Activated T-helper 1 cell treated with anti-CD3 and anti-CD28 coated beads, Interleukin-2, amount 50 U/mL, for 16 hours (primary cell): ENCODE measurements at places on chromosomes 12 and 14.

DNA sequence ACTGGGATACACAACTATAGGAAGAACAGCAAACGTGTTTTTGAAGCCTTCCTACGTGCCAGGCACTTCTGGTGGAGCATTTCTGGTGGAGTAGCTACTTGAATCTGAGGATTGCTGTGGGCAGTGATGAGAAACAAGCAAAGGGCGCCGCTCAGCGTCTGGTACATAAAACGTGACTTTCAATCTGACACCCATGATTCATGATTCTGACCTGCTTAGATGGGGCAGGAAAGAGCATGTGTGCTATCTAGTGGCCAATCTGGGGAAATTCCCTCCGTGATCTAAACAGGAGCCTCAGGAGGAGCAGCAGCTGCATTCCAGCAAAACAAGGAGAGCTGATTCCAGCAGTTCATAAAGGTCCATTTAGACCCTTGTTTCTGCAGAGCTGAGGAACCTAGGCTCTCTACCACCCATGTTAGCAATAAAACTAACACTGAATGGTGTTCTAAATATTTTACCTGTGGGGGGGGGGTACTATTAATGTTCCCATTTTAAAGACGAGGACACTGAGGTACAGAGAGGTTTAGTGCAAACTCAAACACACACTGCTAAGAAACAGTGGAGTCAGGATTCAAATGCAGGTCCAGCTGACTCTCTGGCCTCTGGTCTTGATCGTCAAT is 37.8 kb downstream of the PAH start:
- no peak for DNase-seq

DNA sequence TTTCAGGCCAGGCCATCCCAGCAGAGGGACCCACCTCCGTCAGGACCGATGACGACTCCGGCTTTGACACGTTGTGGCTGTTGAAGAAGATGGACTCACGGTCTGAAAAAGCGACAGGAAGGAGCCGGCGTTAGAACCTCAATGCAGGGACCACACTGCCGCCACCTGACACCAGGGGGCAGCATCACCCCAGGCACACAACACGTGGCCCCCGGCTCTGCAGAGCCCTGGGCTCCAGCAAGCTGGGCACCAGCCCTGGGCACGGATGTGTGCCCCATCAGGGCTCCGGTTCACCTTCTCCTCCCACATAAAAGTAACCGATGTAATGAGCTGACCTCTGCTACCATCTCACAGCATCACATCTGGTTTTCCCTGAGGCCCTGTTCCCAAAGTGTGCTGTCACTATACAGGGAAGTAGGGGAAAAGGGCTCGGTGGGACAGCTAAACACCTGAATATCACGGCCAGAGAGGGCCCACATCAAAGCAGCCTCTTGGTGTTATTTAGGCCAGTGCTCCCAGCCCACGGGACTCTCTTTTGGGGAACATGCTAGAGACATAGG is 29.0 kb downstream of the CHGA start:
- DNase-seq, result peak; percentile 63

- DNase-seq, result no peak
Observed at GRCh38 chr12:53493610-53494391, 5.5 kb downstream of the MAP3K12 start.

GRCh38 chr14:106200541-106201315 is 674.3 kb downstream of the TMEM121 start:
- DNase-seq, result no peak

DNA sequence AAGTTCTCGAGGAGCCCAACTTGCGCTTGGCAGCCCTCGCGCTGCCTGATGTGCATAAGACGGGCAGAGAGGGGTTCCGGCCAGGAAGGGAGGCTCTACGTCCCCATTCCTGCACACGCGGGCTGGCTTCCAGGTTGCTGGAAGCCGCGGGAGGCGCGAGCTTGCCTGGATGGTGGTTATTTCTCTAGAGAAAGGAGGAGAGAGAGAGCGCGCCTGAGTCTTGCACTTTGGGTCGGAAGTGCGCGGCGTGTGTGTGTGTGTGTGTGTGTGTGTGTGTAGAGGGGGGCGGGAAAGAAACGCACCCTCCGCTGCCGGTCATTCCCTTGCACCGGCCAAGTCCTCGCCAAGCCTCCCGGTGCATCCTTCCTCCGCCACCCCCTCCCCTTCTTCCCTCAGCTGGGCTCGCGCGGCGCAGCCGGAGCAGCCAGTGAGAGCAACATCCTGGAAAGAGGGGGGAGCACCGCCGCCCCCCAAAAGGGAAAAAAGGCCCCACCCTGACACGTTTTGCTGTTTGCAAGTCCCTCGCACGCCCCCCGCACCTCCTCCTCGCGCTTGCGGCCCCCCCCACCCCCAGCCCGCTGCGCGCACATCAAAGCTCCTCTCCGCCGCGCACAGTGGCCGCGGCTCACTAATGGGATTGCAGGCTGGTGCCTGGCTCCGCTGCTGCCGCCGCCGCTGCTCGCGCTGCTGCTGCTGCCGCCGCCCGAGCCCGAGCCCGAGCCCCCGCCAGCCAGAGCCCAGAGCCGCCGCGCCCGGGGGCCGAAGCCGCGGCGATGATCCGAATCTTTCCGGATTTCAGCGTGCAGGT is 4.4 kb upstream of the NPAS3 start:
- no peak for DNase-seq

DNA sequence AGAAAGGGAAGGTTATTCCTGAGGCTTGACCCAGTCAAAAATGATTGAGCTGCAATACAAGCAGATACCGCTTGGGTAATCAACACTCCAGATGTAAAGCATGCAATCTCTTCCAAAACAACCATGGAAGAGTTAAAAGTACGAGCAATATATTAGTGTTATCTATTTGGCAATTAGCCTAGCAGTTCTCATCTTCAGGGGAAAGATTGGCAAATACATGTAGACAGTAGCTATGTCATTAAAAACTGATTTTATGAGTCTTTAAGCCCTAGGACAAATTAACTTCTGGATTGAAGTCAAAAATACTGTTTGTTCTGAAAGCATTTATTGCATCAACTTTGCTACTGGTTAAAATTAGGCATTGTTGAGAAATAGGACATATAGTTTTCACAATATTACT is 9.3 kb upstream of the GYS2 start:
- DNase-seq, result no peak

DNA sequence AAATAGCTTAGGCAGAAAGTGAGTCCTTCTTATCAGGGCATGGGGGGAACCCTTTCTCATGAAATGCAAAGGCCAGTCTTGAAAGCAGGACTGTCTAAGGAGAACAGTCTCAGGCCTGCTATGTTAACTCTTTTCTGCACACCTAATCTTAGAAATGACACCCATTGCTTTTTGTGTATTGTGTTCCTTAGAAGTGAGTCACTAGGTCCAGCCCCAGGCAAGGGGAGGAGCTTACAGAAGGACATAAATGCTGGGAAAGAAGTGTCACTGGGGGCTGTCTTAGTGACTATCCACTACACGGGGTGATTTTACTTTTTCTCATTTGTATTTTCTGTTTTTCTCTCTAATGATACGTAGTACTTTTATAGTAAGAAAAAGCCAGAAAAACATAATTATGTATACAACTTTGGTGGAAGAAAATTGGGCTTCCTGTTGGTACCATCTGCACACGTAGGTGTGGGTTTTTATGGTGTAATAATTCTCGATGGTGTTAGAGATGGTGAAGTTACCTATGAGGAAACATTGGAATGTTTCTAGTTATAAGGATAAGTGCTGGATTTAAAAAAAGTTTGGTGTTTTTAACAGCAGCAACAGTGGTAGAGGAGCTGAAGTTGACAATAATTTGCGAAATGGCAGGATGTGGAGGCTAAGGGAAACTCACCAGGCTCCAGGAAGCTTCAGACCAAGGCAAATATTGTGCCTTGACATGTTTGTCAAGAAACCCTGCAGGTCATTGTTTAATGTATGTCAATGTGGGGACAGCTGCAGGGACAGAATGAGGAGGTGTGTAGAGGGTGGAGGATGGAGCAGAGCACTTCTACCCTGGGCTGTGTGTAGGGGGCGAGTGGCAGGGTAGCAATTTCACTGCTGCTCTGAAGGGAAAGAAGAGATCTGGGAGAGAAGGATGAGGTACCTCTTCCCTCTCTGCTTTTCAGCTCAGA is 214.9 kb downstream of the KTN1 start:
- no peak for DNase-seq
